ENCODE measurements at places on chromosomes 11 and 22. TPM values are rescaled to one million over a fixed set of nuclear protein-coding genes. Genes with fewer than 3 reads are reported as not detected.

DNA sequence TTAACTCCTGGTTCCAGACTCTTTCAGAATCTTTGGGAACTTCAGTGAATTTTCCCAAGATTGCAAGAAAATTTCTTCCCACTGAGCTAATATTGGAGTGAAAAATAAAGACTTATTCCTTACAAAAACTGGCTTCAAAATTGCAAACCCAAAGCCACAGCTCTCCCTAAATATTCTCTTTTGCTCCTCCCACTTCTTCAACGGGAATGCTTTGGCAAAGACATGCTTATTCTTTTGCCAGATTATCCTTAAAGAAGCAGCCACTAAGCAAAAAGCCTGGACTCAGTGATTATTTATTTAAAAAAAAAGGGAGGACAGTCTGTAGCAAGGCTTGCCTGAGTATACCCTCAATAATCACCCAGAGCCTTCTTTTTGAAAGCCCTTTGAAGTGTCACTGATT lies 902.4 kb upstream of the CCDC90B start:
- no peak for DNase-seq

- DNase-seq = no peak
These were observed 15.9 kb downstream of the RTN4RL2 start for GRCh38 chr11:57476047-57476756.

DNA sequence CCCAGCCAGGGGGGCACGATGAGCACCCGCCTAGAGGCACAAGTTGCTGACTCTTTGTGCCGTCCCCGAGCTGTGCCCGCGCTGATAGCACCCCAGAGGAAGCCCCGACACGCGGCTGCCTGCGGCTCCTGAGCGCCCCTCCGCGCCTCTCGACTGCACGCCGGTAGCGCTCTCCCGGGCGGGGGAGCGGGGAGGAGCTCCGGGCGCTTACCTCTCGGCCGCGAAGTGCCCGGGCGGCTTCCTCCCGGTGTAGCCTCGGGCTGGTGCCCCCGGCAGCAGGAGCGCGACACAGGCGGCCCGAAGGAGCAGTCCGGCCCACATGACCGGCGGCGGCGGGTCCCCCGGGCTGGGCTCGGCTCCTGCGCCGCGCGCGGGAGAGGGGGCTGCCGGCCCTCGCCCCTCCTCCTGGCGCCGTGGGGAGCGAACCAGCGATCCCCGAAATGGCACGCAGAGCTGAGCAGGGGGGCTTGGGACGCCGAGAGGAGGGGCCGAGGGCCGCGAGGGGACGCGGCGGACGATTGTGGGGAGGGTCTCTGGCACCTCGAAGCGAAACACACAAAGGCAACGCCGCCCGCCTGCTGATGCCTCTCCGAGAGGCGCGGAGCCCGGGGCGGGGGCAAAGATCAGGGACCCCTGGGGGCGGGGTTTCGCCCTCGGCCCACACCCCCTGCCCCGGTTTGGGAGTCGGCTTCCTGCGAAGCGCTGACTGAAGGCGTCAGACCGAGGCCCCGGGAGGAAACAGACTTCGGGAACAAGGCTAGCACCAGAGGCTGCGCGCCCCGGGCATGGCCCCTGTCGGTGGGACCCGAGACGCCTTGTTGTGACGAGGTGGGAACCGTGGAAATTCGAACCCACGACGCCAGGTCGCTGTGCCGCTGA lies at the start of gene VWCE:
Gene VWCE (minus strand): TSS at position 600 of the 879 bp plus-strand sequence. CDS start 279 bp downstream, at position 321.
- DNase-seq = peak; percentile 61

GRCh38 chr11:76588455-76589325 lies 81.9 kb downstream of the LRRC32 start:
- DNase-seq = peak; percentile 69

DNA sequence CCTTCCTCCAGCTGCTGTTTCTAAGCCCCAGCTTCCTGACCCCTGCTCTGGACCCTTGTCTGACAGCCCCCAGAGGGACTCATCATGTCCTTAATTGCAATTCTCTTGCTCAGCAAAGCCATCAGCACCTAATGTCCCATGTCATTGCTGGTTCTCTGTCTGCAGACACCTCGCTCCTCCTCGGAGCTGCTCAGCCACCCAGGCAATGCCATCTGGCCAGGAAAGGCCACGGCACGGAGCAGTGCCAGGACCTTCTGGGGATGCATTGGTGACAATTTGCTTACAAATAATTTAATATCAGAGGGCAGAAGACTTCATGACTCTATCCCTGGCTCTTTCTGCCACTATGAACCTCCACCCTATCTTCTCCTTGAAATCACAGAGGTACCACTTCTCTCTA lies 107.0 kb upstream of the THY1 start:
- no peak for DNase-seq

- no peak for DNase-seq
These were observed 39.9 kb upstream of the TEAD1 start for GRCh38 chr11:12634329-12634728.

- peak; percentile 23 for DNase-seq
These were observed 303.6 kb downstream of the OPCML start for GRCh38 chr11:133228471-133229329.

DNA sequence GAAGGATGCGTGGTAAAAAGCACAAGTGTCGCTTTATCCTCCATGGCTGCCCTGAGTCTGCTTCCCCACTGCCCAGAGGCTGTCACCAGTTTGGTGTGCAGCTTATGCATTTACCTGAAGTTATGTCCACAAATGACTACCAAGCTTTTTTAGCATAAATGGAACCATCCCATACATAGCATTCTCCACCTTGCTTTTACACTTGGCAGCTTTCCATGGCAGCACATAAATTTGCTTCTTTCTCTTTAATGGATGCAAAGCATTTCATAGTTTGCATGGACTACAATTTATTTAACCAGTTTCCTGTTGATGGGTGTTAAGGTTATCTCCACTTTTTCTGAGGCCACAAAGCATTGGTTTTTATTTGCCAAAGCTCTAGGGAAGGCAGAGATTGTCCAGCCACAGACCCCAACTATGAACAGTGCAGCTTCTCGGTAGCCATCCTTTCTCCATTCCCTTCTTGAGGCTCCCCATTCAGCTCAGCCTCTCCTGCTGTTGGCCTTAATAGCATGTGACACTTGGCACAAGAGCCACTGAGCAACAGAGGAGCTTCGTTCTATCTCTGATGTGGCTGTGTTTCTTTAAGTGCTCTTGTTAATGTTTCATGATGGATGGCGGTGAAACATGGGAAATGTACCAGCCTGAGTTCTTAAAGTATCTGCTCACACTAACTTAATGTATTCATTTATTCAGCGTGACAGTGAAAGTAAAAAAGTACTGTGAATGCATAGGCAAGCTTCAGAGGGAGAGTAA lies 59.8 kb upstream of the NAV2 start:
- DNase-seq = no peak

MIOX gene
- not detected for polyA plus RNA-seq

ELFN2 gene
- polyA plus RNA-seq = 1.1 TPM

Measured in hindlimb muscle (tissue), 1 donor.